ENCODE measurements at places on chromosomes 16 and 17. TPM values are rescaled to one million over a fixed set of nuclear protein-coding genes. Genes with fewer than 3 reads are reported as not detected.

DNA sequence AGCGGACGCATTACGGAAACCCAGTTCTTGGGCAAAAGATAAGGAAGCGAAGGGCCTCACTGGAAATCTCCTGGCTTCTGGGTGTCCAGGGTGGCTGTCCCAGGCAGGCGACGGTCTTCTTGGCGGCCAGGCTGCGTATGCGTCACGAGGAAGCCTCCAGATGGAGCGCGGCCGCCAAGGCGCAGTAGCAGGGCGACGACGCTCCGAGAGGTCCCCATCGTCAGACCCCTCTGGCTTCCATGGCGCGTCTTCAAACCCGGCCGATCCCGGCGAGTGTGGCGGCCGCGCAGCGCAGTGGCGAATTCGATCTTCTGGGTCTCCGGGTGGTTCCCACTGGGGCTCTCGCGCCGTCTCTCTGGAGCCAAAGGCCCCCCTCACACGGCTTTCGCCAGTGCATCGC lies 13.8 kb upstream of the ANKRD40CL start:
- H3K36me3 ChIP-seq: no peaks in the 10 kb centered on the region
- H3K27me3 ChIP-seq: peaks cover 2% of the 10 kb centered on the region
- no peak overlapping the region for H3K4me3 ChIP-seq
- no peak for DNase-seq
- peaks cover 5% of the 10 kb centered on the region for H3K4me1 ChIP-seq

Gene CNTNAP4
- not detected for total RNA-seq

Gene RNF222
- not detected for total RNA-seq

GRCh38 chr16:27379919-27380318 lies 22.1 kb upstream of the IL21R start:
- H3K36me3 ChIP-seq: no peaks in the 10 kb centered on the region
- DNase-seq: no peak
- peaks cover 5% of the 10 kb centered on the region for H3K4me1 ChIP-seq
- H3K27ac ChIP-seq: no peak overlapping the region

- H3K4me3 ChIP-seq: peak overlapping the region; percentile 59
- H3K4me1 ChIP-seq: peaks cover 22% of the 10 kb centered on the region
- H3K27me3 ChIP-seq: no peaks in the 10 kb centered on the region
- peak overlapping the region; percentile 75 for H3K27ac ChIP-seq
Measured at GRCh38 chr17:7856011-7856810, 1.1 kb downstream of the NAA38 start.

- DNase-seq: no peak
- peaks cover 4% of the 10 kb centered on the region for H3K4me1 ChIP-seq
- no peak overlapping the region for H3K4me3 ChIP-seq
Measured at GRCh38 chr17:68777856-68778694, 176.9 kb upstream of the FAM20A start.

- peaks cover 7% of the 10 kb centered on the region for H3K36me3 ChIP-seq
- H3K27ac ChIP-seq: peak overlapping the region; percentile 28
- no peaks in the 10 kb centered on the region for H3K27me3 ChIP-seq
- no peak for DNase-seq
Measured at GRCh38 chr16:2213817-2214718, 572 bp downstream of the PGP start.

- H3K27ac ChIP-seq: no peak overlapping the region
- H3K36me3 ChIP-seq: peaks cover 78% of the 10 kb centered on the region
- no peak for DNase-seq
- no peak overlapping the region for H3K4me3 ChIP-seq
- no peaks in the 10 kb centered on the region for H3K4me1 ChIP-seq
- H3K27me3 ChIP-seq: no peaks in the 10 kb centered on the region
Measured at GRCh38 chr17:80381416-80381923, 33.5 kb upstream of the ENDOV start.

- peaks cover 28% of the 10 kb centered on the region for H3K27me3 ChIP-seq
- no peaks in the 10 kb centered on the region for H3K36me3 ChIP-seq
- peaks cover 4% of the 10 kb centered on the region for H3K4me1 ChIP-seq
Measured at GRCh38 chr17:21454441-21454840, 78.3 kb downstream of the KCNJ12 start.

DNA sequence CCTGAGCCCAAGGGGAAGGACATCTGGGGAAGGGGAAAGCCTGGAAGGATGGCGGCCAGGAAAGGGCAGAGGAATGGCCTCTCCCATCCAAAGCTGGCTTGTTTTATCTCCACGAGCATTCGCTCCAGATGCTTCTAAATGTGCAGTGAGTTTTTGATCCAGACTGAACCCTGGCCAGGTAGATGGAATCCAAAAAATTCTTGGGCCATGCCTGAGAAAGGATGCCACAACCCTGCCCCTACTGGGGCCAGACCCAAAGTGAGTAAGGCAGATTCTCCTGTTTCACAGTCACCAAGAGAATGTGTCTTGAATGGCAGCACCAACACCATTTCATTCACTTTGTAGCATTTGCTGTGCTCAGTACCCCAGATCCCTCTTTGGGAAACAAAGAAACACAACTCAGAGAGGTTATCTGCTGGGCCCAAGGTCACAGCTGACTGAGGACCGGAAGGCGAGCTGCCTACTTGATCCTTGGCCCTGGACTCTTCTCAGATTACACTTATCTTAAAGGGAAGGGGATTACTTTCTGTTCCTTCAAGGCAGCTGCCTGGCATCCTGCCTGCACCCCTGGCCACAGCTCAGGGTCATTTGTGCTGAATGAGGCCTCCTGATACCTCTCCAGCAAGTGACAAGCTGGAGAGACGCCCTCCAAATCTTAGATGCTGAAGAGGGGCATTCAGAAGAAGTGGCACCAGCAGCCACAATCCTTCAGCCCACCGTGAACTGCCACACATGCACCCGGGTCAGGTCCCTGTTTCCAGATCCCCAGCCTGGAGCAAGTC lies 3.6 kb downstream of the LRRC75A start:
- no peaks in the 10 kb centered on the region for H3K36me3 ChIP-seq
- H3K4me1 ChIP-seq: peaks cover 8% of the 10 kb centered on the region
- no peak overlapping the region for H3K4me3 ChIP-seq

Gene SLC16A11
- total RNA-seq: not detected

DNA sequence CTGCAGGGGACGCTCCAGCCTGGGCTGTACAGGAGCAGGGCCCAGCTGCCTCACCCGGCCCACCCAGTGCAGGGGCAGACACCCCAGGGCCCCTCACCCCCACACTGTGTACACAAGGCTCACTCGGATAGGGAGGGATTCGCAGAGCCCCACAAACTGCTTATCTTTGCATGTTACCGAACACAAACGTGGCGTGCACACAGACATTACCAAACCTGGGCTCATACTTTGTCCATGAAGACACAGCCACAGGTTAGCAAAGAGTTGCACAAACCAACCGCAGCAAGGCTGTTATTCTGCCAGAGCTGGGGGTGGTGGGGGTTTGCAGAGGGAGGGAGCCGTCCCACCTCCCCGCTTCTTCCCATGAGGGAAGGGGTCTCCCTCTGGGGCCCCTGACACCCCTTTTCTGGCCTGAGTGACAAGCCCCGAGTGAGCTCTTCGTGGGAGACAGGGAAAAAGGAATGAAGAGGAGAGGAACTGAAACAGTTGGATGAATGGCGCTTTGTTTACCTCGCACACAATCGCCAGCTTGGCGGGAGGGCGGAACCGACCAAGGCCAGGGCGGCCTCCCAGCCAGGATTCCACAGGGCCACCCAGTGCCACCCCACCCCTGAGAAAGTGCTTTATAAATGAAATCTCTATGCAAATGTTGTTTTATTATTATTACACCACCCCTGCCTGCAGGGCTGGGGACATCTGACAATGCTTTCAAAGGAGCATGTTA lies 434 bp upstream of the CPSF4L start:
- no peaks in the 10 kb centered on the region for H3K36me3 ChIP-seq
- no peak overlapping the region for H3K27ac ChIP-seq
- no peaks in the 10 kb centered on the region for H3K4me1 ChIP-seq
- H3K4me3 ChIP-seq: no peak overlapping the region

- no peaks in the 10 kb centered on the region for H3K27me3 ChIP-seq
- H3K36me3 ChIP-seq: peaks cover 7% of the 10 kb centered on the region
Measured at GRCh38 chr16:75648265-75649076, 898 bp downstream of the TERF2IP start.

DNA sequence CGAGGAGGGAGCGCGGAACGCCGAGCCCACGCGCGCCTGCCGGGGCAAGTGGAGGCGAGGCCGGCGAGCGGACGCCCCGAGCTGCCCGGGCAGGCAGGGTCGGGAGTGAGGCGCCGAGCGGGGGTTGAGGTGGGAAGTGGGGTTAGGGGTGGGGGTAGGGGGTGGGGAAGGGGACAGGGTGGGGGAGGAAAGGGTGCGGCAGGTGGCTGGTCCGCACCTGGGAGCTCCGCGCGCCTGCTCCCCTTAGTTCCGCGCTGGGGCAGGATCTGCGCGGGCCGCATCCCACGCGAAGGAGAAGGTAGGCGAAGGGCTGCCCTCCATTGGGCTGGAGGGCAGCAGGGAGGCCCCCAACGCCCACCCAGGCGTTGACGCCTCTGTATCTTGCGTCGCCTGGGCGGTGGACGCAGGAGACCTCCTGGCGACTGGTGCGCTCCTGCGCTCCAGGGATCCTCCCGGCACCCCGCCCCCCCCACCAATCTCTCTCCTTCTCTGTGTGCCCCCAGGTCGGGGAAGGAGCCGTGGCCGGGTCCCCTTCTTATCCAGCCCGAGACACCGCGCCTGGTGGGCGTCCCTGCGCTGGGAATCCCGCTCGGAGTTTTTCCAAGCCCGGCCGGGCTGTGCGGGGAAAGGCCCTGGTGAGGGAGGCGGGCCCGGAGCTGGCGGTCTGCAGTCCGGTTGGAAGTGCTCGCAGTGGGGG lies 51.3 kb upstream of the AMZ2 start:
- peaks cover 60% of the 10 kb centered on the region for H3K27me3 ChIP-seq
- H3K27ac ChIP-seq: no peak overlapping the region
- H3K4me1 ChIP-seq: no peaks in the 10 kb centered on the region
- H3K36me3 ChIP-seq: no peaks in the 10 kb centered on the region

GRCh38 chr16:59864981-59865666 lies 1131.0 kb upstream of the GOT2 start:
- no peaks in the 10 kb centered on the region for H3K36me3 ChIP-seq
- H3K27me3 ChIP-seq: no peaks in the 10 kb centered on the region
- H3K4me1 ChIP-seq: no peaks in the 10 kb centered on the region
- H3K27ac ChIP-seq: no peak overlapping the region
- DNase-seq: no peak

DNA sequence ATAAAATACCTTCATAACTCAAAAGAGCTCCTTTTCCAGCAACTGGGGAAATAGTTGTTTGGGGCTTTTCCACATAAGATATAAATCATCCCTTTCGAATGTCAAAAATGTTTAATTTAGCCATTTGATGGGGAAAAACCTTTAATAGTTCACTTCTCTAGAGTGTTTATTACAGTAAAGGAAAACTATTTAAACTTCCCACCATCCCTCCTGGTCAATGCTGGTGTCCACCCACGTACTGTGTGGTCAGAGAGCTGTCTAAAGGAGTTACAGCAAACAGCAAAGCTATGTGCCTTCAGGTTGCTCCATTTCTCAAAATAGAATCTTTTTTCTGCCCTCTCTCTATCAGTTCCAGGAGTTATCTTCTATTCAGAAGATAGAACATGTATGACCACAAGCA lies 33.5 kb downstream of the KANSL1 start:
- H3K27me3 ChIP-seq: no peaks in the 10 kb centered on the region
- peaks cover 20% of the 10 kb centered on the region for H3K4me1 ChIP-seq
- H3K4me3 ChIP-seq: no peak overlapping the region
- DNase-seq: peak; percentile 87

Gene ADAD2
- not detected for total RNA-seq

DNA sequence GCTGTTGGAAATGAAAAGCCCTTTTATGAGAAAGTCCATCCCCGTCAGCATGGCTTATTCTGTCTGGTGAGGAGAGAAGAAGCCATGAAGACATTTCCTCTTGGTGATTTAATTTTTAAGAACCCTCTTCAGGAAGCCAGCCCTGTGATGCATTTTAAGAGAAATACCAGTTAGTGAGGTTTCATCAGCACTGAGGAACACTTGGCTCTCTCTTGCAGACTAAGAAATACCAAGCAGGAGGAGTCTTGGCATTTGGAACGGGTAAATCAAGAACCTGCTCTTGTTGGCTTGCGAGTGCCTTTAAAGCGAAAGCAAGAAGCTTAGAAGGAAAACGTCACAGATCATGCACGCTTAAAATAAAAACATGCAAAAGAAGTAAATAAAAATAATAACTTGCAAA lies 17.5 kb downstream of the RAB11FIP3 start:
- H3K4me3 ChIP-seq: no peak overlapping the region
- 0 out of 2 replicates have a peak, but pooled peaks cover 3% of the 10 kb centered on the region for H3K36me3 ChIP-seq
- no peaks in the 10 kb centered on the region for H3K27me3 ChIP-seq
- no peak for DNase-seq
- H3K27ac ChIP-seq: no peak overlapping the region
- no peaks in the 10 kb centered on the region for H3K4me1 ChIP-seq

DNA sequence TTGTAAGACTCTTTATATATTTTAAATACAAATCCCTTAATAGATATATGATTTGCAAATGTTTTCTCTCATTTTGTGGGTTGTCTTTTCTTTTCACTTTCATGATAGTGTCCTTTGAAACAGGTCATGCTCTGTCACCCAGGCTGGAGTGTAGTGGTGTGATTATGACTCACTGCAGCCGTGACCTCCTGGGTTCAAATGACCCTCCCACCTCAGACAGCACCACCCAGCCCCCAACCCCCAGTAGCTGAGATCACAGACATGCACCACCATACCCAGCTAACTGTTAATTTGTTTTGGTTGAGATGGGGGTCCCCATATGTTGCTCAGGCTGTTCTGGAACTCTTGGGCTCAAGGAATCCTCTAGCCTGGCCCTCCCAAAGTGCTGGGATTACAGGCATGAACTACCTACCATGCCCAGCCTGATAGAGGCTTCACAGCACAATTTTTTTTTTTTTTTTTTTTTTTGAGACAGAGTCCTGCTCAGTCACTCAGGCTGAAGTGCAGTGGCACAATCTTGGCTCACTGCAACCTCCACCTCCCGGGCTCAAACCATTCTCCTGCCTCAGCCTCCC lies 18.5 kb upstream of the TMIGD1 start:
- DNase-seq: no peak
- no peaks in the 10 kb centered on the region for H3K36me3 ChIP-seq
- no peak overlapping the region for H3K4me3 ChIP-seq

DNA sequence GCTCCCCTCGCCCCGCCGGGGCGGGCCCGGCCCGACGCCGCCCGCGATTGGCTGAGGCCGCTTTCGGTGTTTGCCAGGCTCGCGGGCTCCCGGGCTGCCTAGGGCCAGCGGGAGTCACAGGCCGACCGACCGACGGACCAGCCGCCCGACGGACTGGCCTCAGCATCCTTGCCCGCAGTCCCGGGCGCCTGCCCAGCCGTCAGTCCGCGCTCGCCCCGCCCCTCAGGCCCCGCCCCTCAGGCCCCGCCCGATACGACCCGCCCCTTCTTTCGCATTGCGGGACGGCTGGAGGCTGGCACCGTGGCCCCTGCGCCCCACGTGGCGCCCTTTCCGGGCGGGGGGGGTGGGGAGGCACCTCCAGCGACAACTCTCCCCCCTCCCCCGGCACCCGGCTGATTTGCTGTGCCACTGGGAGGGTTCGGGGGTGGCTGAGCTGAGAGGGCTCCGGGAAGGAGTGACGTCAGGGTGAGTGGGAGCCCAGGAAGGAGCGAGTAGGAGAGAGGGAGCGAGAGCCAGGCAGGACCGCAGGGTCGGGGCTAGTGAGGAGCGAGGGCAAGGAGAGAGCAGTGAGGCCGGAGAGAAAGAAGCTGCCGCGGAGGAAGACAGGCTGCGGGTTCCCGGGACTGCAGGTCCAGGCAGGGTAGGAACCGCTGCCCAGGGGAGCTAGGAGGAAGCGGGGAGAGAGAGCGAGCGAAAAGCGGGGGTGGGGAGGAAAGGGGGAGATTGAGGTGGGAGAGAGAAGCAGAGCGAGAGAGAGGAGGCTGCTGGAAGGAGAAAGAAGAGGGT lies at the start of gene ASPHD1:
ASPHD1 (plus strand) TSS at position 387 of the 786 bp plus-strand sequence. CDS start 484 bp downstream, outside the sequence.
- H3K27ac ChIP-seq: peak within 1 kb of the TSS; percentile 88
- peaks cover 8% of the 10 kb centered on the region for H3K36me3 ChIP-seq
- H3K4me3 ChIP-seq: peak within 1 kb of the TSS; percentile 87
- H3K4me1 ChIP-seq: peaks cover 10% of the 10 kb centered on the region

Gene ACSM3
- total RNA-seq: 0.56 TPM
